ENCODE measurements at places on chromosomes 11 and 22.

DNA sequence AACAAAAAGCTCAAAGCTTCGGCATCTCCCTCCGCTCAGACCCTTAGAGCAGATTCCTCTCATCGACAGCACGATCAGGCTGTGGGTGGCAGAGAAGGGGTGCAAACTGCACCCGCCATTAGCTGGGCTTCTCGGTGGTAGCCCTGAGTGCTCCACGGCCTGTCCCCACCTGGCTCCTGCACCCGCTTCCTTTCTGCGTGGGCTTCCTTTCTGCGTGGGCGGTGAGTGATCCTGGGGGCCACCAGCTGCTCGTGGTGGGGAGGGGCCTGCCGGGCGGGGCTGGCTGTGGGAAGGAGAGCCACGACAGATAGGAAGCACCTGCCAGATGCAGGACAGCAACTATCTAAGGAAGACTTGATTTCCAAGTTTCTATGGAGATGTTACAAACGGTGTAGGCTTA lies 55.0 kb downstream of the BRD1 start:
- no peak for DNase-seq

- DNase-seq = no peak
These were observed 34.5 kb downstream of the NUMA1 start for GRCh38 chr11:72045849-72046248.

GRCh38 chr22:24937114-24937513 lies 9.4 kb downstream of the LHFPL7 start:
- peak; percentile 48 for DNase-seq

GRCh38 chr11:68143310-68143689 lies 22.1 kb upstream of the CHKA start:
- DNase-seq = no peak

- peak; percentile 86 for DNase-seq
These were observed 36.3 kb upstream of the CFAP300 start for GRCh38 chr11:102010776-102011494.

DNA sequence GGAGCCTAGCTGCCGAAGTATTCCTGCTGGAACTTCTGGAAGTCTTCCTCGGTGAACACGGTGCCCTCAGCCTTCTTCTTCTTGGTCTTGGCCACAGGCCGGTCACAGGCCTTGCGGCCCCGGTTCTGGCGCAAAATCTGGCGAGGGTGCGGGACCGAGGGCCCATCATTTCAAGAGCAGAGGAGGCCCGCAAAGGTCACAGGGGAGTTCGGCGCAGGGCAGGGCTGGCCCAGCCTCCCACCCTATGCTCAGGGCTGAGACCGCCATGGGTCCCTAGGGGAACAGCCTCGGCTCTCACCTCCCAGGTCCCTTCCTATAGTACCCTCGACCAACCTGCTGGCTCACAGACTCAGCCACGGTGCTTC lies 3.1 kb downstream of the RPS19BP1 start:
- no peak for DNase-seq

GRCh38 chr11:78066471-78066870 lies 2.8 kb downstream of the THRSP start:
- no peak for DNase-seq

DNA sequence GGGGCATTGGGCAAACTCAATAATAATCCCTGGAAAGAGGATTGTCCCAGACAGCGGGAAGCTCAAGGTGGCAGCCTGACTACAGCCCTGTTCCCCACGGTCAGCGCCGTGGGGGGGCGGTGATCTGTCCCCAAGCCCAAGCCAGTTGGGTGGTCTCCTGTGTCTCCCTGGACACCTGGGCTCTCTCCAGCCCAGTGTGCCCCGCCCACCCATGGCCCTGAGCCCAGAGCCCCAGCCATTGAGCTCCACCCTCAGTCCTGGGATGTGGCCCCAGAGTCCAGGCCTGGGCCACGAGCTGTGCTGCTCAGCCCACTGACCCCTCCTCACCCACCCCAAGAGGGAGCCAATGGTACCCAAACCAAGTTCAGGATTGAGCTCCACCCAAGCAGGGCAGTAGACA lies 27.9 kb upstream of the PDE2A start:
- no peak for DNase-seq

DNA sequence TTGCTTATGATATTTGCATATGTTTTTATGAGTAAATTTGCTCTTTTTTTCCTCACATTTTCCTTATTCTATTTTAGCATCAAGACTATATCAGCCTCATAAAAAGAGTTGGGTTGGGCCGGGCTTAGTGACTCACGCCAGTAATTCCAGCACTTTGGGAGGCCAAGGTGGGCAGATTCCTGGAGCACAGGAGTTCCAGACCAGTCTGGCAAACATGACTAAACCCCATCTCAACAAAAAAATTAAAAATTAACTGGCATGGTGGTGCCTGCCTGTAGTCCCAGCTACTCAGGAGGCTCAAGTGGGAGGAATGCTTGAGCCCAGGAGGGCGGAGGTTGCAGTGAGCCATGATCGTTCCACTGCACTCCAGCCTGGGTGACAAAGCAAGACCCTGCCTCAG lies 148.8 kb upstream of the ANO5 start:
- DNase-seq = no peak

DNA sequence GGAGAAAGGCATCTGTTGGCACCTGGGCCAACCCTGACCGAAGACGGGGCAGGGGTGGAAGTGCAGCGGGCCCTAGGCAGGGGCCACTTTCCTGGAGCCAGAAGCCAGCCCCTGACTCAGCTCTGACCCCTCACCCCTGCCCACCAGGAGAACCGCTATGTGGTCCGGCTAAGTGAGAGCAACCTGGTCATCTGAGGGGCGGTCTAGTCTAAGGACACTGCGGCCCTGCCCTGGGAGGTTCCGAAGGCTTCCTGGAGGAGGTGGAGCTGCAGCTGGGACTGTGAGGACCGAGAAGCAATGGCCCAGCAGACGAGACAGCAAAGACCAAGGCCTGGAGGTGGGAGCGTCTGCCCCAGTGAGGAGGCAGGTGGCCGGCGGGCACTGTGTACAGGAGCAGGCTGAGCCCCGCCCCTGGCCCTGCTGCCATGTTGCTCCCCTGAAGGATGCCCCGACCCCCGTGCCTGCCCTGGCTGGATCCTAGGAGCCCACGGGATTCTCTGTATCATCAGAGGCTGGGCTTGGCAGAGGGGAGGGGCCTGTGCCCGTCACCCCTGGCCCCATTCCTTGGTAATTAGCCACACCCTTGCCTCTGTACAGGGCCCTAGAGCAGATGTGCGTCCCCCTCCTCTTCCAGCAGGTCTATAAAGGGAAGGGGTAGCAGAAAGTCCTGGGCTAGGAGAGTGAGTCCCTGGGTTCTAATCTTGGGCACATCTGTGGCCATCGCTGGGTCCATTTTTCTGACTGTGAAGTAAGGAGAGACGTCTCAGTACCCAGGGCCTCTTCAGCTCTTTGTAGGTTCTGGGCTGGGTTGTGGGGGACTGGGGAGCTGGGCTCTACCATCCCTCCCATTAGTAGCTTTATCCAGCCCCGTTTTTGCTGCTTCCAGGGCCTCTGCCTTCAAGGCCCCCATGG lies 19.4 kb downstream of the RELT start:
- no peak for DNase-seq

- no peak for DNase-seq
These were observed 173.3 kb downstream of the TBC1D22A start for GRCh38 chr22:46935506-46936377.
